ENCODE measurements at places on chromosomes 2 and 18.

DNA sequence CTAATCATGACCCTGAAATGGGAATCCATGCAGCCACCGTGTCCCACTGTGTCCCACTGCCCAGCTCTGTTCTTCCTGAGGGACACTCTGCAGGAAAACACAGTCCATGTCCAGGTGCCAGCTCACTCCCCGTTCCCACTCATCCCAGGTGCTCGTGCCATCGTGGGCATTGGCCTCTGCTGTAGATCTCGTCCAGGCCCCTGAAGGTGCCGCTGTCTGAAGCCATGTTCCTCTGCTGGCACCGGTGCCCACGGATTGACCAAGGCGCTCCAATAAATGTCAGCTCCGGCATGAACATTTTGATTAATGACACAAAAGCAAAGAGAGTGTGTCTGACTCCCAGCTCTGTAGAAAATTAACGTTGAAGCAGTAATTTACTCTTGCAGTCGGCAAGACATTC, 280.1 kb upstream of the SALL3 start:
- DNase-seq = no peak

GRCh38 chr2:242002944-242003343, 133.4 kb downstream of the RTP5 start:
- no peak for DNase-seq

GRCh38 chr2:174516501-174517378, 29.9 kb upstream of the GPR155 start:
- no peak for DNase-seq

GRCh38 chr2:136297994-136298393, 180.0 kb upstream of the CXCR4 start:
- DNase-seq = no peak

DNA sequence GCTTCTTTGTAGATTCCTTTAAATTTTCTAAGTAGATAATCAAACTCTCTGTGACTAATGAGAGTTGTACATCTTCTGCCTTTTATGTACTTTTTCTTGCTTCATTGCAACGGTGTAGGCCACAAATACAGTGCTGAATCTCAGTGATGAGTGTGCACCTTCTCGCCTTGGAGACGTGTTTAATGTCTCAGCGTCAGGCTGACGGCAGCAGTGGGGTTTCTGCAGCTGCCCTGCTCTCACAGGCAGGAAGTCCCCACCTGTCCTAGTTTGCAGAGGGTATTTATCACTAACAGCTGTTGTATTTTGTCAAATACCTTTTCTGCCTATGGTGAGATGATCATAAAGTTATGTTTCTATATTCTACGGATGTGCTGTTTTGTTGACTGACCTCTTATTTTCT, 13.3 kb downstream of the AGXT start:
- DNase-seq = no peak

- DNase-seq = no peak
Observed at GRCh38 chr2:151904807-151905206, 76.6 kb upstream of the ARL5A start.

DNA sequence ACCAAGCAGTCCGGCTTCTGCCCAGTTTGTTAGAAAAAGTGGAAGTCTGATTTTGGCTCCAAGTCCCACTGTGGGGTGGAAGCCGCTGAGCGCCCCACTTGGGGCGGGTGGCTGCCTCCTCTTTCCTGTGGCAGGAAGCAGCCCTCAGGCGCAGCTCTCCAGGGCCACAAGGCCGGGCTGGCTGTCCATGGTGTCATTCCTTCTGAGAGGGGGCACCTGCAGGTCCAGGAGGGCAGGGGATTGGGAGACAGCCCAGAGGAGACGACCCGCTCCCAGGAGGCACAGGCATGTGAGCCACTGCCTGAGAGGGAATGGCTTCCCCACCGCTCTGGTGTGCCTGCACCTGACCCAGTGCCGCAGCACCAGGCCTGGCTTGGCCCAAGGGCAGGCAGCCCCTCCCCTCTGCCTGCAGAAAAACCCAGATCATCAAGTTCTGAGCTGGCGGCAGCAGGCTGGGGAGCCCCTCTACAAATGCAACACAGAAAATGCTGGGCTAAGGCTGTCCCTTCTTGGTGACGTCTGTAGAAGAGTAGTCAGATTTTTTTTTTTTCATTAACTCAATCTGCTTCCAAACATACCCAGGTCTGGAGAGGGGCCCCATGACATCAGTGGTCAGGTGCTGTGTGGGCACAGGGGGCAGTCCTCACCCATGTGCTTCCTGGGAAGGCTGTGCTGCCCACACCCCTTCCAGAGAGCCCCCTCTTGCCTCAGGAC, 38.4 kb downstream of the HS6ST1 start:
- DNase-seq = no peak

- DNase-seq = no peak
Observed at GRCh38 chr2:195903956-195904355, 164.7 kb downstream of the DNAH7 start.

DNA sequence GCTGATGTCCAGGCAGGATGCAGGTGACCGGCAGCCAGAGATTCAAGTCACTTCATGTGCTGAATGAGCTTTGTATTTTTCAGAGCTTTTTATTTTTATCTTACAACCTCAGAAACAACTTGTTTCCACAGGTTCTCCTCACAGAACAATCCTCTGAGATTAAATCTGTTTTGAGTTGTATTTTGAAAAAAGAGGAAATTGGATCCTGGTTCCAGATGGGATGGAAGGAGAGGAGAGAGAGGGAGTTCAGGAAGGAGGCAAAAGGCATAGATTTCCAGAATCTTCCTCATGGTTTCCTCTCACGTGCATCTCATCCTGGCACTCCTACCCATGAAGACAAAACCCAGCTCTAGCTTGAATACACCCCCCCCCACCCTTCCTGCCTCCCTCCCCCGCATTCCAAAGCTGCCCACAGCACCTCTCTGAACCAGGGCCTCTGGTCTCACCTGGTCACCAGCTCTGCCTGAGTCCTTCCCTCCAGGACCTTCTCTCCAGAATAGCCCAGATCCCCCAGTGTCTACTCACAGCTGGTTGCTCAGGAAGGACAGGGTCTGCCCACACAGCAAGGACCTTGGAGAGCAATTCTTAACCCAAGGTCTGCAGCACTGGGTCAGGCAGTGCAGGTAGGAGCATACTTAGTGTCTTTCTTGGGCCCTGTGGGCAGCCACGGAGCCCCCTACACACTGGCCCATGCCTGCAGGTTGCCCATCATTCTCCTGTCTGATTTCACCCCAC, 104.7 kb downstream of the ZFP36L2 start:
- DNase-seq = no peak

DNA sequence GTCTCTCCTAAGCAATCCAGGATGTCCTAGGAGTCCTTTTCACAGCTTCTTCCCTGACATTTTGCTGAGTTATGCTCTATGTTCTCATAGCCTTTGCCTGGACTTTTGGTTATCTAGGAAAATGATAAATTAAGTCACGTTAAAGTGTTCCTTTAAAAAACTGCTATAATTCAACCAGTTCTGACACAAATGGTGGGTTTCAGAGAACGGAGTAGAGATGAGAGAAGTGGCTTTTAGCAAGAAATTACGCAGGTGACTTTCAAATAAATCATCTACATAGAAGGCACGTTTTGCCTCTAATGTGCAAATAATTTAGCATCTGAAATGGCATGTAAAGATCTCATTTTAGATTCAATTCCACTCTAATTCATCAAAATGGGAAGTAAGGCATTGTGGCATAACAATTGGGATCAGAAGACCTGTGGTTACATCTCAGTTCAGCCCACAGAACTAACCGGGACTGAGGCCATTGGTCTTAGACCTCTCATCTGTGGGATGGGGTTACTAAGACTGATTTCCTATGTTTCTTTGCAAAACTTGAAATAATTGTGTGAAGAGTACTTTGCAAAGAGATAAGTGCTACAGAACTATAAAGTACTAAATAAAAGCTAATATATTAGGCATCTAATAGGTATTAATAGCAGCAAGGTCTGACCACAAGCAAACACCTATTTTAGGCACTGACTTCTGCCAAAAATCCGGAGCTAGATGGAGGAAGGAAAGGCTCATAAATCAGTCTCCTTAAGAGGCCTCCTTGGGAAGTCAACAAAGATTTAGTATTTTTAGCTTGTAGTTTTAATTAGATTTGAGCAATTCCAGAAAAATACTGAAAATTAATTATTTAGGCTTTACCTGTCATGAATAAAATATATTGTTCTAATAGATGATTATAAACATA, 211.4 kb downstream of the PIEZO2 start:
- no peak for DNase-seq

- no peak for DNase-seq
Observed at GRCh38 chr2:237943395-237944094, 23.3 kb upstream of the UBE2F start.

GRCh38 chr2:71896385-71897136, 251.1 kb downstream of the CYP26B1 start:
- DNase-seq = no peak

GRCh38 chr18:31983020-31983419, 35.6 kb upstream of the RNF125 start:
- DNase-seq = no peak

DNA sequence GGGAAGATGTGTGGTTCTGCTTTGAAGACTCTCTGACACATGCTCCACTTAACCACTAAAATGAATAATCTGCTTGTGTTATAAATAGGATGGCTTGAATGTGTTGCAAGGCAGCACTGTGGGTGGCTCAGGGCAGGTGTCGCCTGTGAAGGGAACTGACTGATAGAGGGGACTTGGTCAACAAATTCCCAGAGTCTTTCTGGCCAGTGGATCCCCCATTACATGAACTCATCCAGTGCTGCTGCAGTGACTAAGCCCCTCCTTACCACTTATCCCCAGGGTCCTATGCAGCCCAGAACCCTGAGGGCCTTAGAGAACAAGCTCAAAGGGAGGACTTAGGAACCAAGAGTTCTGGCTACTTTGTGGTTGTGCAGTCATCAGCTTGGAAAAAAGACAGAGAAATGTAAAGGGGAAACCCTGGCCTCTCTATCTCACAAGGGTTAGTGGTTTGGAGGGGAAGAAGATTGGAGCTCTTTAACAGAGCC, 226.2 kb upstream of the TNP1 start:
- DNase-seq = peak; percentile 36

DNA sequence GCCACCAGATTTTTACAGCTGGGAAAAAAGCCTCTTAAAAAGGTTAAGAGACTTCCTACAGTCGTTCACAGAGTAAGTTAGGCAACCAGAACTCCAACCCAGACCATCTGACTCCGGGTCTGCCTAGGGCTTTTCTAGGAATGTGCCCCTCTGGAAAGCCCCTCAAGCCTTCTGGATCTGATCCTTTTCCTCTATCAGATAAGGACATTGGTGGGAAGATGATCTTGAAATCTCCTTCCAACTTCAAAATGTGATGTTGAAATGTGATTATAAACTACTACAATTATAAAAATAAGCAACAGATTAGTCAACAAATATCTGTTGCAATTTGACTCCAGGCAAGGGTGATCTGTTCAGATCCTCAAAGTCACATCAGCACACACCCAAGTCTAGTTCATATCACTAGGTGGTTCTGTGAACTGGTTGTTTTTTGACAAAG, 270.4 kb downstream of the ARHGAP15 start:
- no peak for DNase-seq

DNA sequence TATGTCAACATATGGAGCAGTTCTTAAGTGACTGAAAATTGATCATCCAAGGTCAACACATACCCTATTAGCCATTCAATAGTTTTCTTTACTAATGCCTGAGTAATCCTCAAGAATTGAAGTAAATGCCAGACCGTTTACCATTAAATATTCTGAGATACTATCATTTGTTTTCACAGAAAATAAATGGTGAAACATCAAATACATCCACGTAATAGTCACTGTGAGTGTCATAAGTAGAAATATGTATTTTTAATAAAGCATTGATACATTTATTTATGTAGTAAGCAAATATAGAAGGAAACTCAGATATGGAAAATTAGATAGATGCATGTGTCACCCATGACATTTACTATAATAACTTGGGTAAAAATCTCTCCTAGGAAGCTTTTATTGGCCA, 927.8 kb upstream of the NRXN1 start:
- no peak for DNase-seq

GRCh38 chr2:241648453-241648852, 11.0 kb downstream of the ATG4B start:
- no peak for DNase-seq

- no peak for DNase-seq
Observed at GRCh38 chr2:159009940-159010339, 41.5 kb downstream of the TANC1 start.

GRCh38 chr2:35857498-35857897, 498.1 kb upstream of the CRIM1 start:
- DNase-seq = no peak

- no peak for DNase-seq
Observed at GRCh38 chr2:128372621-128373341, 54.1 kb upstream of the HS6ST1 start.

DNA sequence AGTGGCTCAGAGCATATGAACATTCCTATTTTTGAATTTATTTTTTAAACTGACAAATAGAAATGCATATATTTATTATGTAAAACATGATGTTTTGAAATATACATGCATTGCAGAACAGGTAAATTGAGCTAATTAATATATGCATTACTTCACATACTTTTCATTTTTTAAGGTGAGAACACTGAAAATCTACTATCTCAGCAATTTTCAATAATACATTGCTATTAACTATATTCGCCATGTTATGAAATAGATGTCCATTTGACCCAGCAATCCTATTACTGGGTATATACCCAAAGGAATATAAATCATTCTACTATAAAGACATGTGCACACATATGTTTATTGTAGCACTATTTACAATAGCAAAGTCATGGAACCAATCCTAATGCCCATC, 717.7 kb upstream of the PIK3C3 start:
- no peak for DNase-seq

DNA sequence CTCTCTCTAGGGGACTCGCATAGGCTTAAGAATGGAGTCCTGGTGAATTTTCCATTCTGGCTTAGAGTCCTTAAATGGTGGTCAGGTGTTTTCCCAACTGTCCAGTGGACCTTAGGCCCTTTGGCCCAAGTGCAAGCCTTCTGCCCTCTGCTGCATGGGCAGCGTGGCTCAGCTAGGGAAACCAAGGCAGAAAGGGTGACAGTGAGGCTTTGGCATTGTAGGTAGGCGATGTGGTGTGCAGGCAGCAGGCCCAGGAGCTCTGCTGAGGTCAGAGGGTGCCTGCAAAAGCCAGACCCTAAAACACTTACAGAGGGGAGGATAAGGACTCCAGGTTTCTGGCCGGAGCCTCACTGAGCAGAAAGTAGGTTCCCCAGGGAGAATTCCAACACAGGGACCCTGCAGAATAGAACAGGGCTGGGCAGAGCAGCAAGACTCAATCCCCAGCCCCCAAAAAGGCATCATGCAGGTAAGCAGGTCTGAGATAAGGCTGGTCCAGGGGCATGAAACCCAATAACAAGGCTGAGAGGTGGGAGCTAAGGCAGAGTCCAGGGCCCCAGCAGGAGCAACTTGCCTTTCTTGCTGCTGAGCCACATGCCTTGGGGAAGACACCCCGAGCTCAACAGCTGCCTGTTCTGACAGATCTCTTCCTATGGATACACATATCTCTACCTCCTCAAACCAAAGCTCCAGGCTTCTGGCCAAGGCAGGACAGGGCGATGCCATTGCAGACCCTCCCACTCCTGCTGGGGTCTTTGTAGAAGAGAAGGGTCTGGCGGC, 199.7 kb downstream of the TNS1 start:
- no peak for DNase-seq

DNA sequence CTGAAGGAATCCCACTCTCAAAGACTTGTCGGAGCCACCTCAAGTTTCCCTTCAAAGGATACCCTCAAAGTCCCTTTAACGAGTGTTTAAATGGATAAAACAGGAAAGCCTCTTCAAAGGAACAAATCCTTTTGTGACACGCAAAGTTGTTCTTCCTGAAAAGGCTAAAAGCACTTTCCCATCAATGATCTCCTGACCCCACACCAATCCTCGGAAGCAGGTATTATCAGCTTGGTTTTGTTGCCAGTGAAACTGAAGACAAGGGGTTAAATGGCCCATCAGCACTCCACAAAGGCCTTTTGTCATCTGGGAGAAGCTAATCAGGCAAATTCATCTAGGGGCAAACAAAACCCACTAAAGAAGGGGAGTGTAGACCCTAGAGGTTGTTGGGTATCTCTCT, 418.0 kb upstream of the ID2 start:
- no peak for DNase-seq
